ENCODE measurements at places on chromosomes 6 and 20.

- peak; percentile 58 for DNase-seq
Observed at GRCh38 chr20:35617397-35618262, 2.0 kb downstream of the SPAG4 start.

DNA sequence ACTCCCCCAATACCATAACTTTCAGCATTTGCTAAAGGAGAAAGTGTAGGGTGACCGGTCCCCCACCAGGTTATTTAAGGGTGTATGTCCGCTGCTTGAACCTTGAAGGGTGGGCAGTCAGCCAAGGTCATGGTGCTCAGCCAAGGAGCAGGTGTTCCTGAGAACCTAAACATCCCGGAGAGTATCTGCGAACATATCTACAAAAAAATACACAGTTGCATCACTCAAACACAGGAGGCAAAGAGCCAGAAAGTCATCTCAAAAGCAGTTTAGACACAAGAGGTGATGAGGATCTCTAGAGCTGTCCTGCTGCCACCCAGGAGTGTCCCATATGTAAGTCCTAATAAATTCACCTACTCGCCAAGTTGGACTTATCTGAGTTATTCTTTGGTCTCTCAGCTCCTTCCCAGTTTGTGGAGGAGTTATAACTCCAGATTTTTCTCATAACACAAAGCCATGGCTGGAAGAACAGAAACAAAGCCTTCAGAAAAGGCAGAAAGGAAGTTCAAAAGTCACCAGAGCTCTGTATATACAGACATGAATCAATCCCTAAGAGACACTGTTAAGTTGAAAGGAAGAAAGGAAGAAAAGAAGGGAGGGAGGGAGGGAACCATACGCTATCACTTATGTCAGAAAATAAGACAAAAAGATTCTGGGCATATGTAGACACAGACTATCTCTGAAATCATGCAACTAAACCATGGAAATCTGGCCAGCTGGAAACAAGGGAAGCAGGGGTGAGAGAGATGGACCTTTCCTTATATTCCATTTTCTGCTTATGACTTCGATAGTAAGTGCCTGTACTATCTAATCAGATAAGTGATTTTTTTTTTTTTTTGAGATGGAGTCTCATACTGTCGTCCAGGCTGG, 11.3 kb downstream of the MBOAT1 start:
- DNase-seq: peak; percentile 53

GRCh38 chr6:13615792-13616120, 621 bp downstream of the NOL7 start:
- DNase-seq: peak; percentile 45

- no peak for DNase-seq
Observed at GRCh38 chr6:157496534-157497095, 115.6 kb downstream of the ZDHHC14 start.

DNA sequence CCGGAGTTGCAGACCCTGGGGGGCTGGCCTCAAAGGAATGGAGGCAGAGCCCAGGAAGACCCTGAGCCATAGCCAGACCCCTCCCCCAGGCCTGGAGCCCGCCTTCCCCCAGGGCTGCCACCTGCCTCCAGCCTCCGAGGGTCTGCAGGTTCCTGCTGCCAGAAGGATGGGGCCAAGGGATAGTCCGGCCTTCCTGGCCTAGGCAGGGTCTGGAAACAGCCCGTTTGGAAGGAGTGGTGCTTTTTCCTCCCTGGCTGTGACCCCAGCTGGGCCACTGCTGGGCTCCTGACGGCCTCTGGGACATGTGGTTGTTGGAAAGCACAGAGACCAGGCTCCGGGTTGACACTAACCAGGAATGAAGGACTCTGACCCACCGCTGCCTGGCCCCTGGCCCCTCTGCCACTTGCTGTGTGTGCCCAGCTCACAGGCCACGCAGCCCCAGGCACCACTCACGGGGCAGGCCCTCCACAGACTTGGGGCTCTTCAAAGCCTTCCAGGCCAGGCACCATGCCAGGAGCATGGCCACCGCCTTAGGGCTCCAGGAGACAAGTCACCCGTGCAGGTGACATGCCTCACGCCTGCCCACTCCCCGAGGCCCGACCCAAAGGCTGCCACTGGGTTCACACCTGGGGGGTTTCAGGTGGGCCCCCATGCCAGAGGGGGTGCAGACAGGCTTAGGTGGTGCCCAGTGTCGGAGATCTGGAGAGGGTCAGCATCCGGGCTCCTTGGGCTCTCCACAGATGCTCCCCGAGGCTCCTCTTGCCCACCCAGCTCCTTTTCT, 3.9 kb upstream of the LAMA5 start:
- DNase-seq: no peak

- peak; percentile 68 for DNase-seq
Observed at GRCh38 chr6:53646606-53647005, 18.9 kb downstream of the KLHL31 start.

GRCh38 chr6:104789770-104790190, 69.9 kb downstream of the HACE1 start:
- DNase-seq: peak; percentile 5

DNA sequence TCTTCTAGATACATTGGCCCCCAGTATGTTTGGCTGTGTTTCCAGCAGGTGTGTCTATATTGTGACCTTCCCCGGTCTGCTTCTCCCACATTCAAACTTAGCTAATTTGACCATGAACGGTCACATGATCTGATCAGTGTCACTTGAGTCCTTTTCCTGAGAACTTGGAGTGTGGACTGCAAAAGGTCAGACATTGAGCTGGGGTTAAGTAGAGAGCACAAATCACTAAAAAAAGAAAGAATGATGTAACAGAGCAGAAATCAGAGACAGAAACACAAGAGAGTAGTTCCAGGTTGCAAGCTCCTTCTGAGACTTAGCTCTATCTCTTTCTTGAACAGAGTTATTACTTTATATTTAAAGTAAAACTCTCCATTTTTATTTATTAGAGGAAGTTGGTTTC, 733.9 kb downstream of the CBLN4 start:
- no peak for DNase-seq

- DNase-seq: no peak
Observed at GRCh38 chr6:53833155-53833554, 38.4 kb downstream of the LRRC1 start.

- DNase-seq: no peak
Observed at GRCh38 chr6:111993342-111993741, 60.6 kb upstream of the CCN6 start.

- no peak for DNase-seq
Observed at GRCh38 chr20:60838297-60838696, 413.8 kb upstream of the CDH4 start.

DNA sequence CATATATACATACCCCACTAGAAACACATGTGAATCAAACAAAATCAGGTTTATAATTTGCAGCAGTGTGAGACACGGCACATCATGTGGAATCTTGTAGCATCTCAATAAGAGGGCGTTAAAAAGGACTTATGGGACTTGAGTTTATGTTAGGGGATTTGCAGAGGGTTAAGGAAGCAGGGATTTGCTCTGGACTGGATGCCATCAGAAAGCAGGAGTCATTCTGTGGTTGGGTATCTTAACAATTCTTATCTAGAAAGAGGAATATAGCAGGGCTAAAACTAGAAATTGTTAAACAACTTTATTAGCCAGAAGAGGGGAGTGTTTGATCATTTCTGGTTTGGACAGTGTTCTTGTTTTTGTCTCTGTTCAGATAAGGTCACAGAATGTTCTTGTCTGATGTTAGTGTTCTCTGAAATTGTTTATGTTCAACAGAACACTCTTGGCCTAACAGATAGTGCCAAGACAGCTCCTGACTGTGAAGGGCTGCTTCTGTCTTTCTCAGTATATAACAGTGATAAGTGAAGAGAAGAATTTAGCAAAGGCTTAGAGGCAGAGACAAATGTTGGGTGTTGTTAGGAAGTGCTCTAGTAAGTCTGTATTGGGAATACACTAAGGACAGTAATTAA, 39.2 kb downstream of the LIN28B start:
- no peak for DNase-seq

DNA sequence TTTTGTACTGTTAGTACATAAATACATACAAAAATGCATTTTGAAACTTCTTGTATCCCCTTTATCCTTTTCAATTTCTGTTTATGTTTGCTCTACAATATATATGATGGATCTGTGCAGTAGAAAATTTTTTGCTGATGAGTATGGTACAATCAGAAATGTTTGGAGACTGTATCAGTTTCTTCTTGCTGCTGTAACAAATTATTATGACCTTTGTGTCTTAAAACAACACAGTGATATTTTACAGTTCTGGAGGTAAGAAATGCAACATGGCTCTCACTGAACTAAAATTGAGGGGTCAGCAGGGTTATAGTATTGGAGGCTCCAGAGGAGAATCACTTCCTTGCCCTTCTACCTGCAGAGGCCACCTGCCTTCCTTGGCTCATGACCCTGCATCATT, 184.4 kb downstream of the EYA2 start:
- DNase-seq: no peak

GRCh38 chr20:47818996-47819609, 33.8 kb upstream of the SULF2 start:
- DNase-seq: no peak

- DNase-seq: no peak
Observed at GRCh38 chr20:20447196-20447595, 79.3 kb downstream of the INSM1 start.

DNA sequence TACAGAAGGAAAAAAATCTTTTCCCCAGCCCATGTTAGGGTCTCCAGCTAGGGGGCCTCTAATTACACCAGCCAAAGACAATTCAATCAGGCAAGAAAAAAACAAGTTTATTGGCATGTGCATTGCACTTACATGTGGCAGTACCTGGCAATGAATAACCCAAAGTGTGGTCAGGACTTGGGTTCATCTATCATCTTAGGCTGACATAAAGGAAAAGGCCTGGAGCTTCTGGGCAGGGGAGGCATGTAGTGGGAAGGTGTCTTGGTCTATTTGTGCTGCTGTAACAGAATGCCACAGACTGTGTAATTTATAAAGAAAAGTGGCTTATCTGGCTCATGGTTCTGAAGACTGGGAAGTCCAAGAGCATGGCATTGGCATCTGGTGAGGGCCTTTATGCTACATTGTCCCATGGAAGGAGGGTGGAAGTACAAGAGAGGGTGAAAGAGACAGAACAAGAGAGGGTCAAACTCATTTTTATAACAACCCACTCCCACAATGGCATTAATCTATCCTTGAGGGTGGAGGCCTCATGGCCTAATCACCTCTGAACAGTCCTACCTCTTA, 4.4 kb upstream of the PYGB start:
- DNase-seq: no peak

DNA sequence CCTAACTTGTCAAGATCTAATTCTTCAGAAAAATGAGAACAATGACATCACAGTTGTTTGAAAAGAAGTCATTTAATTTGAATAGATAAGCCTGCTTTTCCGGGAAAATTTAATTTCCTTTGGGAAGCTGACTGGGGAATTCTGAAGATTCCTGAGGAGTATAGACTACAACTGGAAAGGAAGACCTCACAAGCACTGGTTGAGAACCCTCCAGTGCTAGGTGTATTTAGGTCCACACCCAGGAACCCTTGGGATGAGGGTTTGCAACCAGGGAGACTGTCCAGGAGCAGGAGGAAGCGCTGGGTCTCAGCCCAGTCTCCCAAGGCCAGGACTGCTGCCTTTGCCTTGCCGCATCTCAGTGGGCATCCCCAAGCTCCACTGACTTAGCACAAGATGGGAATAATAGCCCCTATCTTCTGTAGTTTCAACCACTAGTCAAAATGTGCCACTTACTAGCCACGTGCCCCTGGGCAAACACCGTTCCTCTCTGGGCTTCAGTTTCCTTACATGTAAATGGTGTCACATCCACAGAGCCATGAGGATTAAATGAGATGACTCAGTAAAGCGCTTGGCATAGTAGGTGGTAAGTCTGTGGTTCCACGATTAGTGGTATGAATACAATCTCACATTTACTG, 6.9 kb upstream of the CD93 start:
- no peak for DNase-seq

GRCh38 chr6:46505693-46506512, 14.7 kb upstream of the RCAN2 start:
- no peak for DNase-seq

DNA sequence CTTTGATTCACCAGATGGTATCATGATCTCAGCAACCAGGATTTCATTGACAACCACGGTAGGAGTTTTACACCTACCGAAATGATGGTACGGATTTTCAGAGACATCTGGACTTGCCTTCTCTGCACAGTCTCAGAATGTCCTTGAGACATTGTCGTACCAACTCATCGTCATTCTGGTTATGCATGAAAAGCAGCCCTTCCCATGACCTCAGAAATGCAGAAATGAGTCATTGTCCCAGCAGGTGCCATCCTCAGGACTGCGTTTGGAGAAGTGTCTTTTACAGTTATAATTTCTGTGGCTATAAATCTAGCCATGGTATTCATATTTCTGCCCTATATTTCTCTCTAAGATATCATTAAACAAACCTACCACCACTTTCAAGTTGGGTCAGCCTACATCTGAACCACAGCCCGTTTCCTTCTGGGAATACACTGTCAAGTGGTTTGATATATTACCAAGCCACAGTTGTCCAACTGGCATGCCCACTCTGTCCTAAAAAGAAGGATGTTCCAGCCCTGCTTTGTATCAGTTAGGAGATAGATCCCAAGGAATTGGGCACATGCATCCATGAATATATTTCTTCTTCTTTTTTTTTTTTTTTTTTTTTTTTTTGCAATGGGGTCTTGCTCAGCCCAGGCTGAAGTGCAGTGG, 7.5 kb upstream of the BFSP1 start:
- no peak for DNase-seq

- no peak for DNase-seq
Observed at GRCh38 chr6:167934426-167934864, 63.0 kb upstream of the KIF25 start.

GRCh38 chr6:1200409-1201101, 111.3 kb upstream of the FOXQ1 start:
- DNase-seq: no peak

DNA sequence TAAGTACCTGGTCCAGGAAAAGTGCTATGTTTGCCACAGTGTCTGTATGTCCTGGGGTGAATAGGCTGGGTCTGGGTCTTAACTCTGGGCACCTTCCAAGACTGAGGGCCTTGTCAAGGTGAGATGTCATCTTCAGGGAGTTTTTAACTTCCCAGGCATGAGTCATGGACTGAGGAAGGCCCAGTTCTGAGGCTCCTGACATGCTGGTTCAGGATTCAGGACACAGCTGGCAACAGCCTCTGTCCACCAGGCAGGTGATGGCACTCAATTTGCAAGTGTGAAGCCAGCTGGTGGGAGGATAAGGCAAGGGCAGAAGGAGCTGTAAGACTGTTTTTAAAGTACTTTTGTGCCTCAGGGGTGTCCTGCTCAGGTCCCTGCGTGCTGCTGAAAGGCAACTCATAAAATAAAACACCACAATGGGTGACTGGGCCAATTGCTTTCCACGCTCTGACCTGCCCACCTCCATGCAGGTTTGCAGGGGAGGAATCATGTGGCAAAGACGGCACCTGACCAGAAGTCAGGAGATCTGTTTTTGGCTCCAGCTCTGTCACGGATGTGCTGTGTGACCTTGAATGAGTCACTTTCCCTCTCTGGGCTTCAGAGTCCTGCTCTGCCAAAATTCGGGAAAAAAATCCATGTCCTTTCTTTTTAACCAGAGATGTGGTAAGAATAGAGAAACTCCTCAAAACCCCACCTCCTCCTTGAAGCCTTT, 4.9 kb upstream of the PACSIN1 start:
- DNase-seq: no peak

Data from NCI-H510A treated with DMSO at 0.1 percent for 48 hours (cell line).